ENCODE measurements at places on chromosomes 12 and 14. TPM values are rescaled to one million over a fixed set of nuclear protein-coding genes. Genes with fewer than 3 reads are reported as not detected.

HOXC13 gene
- polyA plus RNA-seq: not detected

EPYC gene
- not detected for polyA plus RNA-seq

MOK gene
- polyA plus RNA-seq: 24.8 TPM

TEX22 gene
- 3.7 TPM for polyA plus RNA-seq

TAS2R8 gene
- polyA plus RNA-seq: not detected

KRT3 gene
- not detected for polyA plus RNA-seq

DNA sequence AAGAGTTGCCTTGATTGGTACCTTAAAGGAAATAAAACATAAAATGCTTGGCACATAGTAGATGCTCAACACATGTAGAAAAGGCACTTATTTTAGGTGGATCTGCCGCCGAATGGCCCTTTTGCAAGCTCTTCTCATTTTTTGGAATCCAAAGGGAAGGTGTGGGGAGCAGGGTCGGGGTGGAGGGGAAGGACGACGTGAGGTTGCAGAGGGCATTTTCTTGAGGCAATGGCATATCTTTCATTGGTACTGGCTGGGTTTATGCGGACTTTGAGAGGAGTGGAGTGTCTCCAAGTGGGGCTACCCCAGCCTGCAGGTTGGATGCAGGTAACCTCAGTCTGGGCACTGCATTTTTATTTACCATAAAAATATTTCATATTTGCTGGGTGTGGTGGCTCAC is 8.1 kb downstream of the RTL1 start:
- no peak for DNase-seq

DNA sequence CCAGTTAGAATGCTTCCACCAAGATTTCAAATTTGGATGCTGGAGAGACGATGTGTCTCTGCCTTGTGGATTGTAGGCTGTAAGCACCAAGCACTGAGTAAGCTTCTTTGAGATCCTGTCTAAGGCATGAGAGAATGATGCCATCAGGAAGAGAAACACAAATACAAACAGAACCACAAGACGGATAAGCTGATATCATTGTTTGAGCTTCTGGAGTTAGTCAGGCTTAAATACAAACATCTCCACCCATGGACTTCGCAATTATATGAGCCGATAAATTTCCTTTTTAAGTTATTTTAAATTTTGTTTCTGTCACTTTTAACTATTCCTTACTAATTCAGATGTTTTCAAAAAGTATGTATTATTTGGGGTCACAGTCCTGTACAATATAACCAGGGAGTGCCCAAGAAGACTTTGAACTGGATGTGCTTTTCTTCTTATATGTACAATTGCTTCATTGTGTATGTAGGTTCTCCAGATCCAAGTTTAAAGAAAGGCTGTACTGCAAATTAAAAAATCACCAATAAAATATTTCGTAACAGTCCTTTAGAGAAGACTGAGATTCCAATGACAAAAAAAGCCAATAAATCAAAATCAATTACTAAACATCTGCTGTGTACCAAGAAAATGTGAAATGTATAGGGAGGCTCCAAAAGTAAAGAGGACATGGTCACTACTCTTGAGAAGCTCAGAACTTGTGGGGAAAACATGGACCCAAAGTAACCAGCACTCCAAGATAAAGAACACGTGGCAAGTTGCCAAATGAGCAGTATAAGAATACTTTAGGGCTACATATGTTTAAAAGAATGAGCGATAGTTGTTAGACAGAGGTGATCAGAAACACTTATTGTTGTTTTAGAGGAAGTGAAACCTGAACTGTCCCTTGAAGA is 274.1 kb downstream of the ADAMTS20 start:
- no peak for DNase-seq

GRCh38 chr14:54792288-54792687 is 110.3 kb downstream of the GCH1 start:
- no peak for DNase-seq

DNA sequence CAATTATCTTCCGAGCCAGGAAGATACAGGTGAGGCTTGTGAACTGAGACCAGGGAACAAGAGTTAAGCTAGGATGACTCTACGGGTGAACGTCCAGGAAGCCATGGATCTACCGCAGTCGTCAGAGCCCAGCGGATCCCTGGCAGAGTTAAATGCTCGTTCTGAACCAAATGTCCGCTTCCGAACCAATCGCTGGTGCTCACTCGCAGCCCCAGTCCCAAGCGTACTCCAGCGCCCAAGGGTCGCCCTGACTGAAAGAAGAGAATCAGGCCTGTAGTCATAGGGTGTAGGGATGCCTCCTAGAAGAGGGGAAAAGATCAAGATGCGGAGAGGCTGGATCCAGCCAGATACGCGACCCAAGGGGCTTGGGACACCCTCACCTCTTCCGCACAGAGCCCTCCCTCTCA is 283 bp downstream of the VIPAS39 start:
- no peak for DNase-seq

GRCh38 chr14:89280600-89280999 is 136.4 kb downstream of the FOXN3 start:
- no peak for DNase-seq

- no peak for DNase-seq
These were observed 41.6 kb downstream of the SFSWAP start for GRCh38 chr12:131752451-131752850.

GRCh38 chr12:88362439-88362838 is 217.8 kb downstream of the KITLG start:
- no peak for DNase-seq

DNA sequence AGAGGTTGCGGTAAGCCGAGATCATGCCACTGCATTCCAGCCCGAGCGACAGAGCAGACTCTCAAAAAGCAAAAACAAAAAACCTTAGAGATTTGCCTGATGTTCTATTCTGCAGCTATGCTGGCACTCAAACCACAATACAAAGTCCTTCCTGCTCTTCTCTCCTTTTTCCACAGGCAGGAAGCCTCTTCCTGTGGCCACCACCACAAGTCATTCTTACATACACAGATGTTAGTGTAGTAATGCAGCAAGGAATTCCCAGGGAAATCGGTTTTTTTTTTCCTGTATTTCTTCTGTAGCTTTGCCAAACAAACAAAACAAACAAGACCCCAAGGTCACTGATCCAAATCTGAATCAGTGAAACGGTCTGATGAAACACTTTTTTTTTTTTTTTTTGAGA is 104.3 kb downstream of the FIGNL2 start:
- DNase-seq: no peak

GRCh38 chr14:21917699-21918436 is 244.2 kb upstream of the OR4E1 start:
- DNase-seq: peak; percentile 25

DNA sequence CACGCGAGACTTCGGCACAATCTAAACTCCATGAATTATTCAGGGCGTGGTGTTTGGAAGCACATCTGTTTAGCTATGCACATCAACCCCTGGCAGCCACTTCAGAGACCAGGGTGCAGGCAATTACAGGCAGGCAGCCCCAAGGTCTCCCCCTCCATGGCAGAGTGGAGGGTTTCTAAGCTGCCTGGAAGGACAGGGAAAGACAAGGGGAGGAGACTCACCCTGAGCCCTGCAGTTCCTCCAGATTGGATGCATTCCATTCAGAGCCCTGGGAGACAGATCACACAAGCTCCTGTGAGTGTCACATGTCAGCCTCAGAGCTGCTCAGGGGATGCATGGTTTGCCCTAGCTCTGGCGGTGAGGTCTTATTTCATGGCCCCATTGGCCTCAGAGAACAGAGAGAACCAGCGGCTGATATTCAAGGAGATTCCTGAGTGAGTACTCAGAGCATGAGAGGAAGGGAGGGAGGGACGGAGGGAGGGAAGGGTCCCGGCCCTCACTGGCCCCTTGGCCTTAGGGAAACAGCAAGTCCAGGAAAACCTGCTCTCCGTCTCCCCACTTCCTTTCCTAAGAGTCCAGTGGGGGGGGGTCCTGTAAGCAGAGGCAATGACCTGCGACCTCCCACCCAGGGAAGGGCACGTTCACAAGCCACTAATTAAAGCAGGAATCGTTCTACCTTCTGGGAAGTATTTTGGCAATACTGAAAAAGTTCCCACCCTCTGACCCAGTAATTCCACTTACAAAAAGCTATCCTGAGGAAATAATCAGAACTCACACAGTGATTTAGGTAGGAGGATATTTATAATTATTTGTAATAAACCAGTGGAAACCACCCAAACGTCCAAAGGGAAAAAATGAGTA is 55.1 kb downstream of the SSH1 start:
- DNase-seq: no peak

GRCh38 chr14:103910262-103910935 is 17.9 kb upstream of the TDRD9 start:
- DNase-seq: peak; percentile 84

DNA sequence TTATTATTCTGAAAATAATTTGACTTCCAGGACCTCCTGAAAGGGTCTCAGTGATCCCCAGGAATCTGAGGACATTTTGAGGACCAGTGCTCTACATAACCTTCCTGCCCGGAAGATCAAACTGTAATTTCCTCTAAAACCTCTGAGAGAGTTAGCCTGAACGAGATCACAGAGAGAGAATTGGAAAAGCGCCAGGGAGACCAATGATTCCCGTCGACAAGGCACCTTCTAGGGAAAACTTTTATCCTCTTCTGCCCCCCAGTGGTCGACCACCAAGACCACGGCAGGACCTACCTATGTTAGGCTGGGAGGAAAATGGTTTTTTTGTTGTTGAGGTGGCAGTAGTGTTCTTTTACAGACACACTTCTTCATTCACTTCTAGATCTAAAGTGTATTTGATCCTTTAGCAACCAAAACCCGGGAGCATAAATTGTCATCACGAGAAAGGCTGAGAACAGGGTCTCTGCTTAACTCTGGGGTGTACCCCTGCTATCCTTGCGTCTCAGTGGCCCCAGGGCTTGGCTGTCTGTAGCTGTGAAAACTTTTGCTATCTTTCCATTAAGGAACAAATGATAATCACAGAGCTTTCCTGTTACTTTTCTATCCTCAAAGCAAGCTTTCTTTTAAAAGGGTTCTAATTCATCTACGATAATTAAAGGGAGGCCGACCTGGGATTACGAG is 62.9 kb upstream of the NID2 start:
- DNase-seq: peak; percentile 93

- DNase-seq: no peak
These were observed 183.4 kb downstream of the TTC7B start for GRCh38 chr14:90632871-90633270.

DNA sequence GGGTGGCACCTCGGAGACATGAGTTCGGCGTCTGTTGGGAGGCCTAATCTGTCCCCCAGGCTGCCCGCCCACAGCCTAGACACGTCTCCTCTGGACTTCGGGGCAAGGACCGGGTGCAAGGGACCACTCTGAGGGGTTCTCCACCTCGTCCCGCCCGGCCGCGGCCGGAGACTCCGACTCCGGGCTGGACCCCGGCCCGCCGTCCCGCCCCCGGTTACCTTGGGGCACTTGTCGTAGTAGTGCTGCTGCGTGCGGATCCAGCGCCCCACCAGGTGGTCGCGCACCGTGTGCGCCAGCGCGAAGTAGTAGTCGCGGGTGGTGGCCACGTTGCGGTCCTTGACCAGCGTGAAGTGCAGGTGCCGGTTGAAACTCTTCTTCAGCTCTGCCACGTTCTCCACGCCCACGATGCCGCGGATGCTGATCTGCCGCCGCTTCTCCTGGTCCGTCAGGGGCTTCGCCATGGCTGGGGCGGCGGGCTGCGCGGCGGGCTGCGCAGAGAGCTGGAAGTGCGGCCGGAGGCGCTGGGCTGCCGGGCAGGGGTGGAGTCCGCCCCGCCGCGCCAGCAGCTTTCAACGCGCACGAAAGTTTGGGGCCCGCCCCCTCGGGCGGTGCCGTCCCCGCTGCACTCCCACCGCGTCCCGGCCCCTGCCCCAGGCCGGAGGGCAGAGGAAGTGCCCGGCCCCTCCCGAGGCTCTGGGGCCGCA is at the start of gene PYGL:
Gene PYGL, minus strand, starts transcription at position 541 of the 704 bp plus-strand sequence. Its CDS starts 80 bp downstream, at position 461.
- no peak for DNase-seq

- no peak for DNase-seq
These were observed 48.8 kb upstream of the PAPLN start for GRCh38 chr14:73188501-73188911.

DNA sequence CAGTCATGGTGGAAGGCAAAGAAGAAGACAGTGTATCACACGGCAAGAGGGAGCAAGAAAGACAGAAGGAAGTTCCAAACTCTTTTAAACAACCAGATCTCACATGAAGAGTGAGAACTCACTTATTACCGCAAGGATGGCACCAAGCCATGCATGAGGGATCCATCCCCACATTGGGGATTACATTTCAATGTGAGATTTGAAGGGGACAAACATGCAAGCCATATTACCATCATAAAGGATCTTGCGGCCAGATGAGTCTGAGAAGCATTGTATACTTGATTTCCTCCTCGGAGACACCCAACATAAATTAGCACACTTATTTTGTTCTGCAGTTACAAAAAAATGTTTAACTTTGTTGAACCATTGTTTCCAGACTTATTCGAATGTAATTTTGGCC is 66.5 kb downstream of the TBK1 start:
- no peak for DNase-seq

DNA sequence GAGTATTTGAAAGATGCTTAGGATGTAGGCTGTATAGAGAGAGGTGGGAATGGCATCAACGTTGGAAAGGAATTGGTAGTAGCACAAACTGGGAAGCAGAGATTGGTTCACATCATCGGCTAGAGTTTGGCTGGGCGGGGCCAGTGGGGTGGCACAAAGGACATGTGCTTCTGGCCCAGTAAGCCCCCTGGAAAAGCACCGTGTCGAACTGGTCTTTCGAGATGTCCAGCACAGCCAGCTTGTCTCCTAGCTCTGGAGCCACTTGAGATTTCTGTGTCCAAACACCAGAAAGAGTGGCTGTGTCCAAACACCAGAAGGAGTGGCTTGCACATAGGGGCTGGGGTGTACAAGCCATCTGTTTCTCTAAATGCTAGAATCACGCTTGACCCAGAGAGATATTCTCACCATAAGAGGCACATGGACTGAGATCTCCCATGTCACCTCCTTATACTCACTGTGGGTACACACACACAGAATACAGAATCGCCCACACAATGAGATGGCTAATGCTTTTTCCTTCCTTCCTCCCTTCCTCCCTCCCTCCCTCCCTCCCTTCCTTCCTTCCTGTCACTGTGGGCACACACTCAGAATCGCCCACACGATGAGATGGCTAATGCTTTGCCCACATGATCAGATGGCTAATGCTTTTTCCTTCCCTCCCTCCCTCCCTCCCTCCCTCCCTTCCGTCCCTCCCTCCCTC is 41.8 kb upstream of the KCNK13 start:
- DNase-seq: no peak

DNA sequence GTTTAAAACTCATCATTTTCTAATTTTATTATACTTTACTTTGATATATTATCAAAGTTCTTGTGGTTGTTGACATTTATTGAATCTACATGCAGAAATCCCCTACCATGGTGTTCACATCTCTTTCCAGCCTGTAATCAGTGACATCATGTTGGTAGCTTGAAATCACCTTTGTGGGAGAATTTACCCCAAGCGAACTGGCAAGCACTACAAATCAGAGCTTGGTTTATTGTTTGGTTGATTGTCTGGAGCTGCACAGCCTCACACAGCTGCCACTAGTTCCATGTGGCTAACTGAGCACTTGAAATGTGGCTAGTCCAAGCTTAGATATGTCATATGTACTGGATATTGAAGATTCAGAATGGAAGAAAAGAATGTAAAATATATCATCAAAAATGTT is 15.4 kb upstream of the KRT5 start:
- no peak for DNase-seq

GRCh38 chr12:115349711-115350110 is 665.7 kb upstream of the TBX3 start:
- no peak for DNase-seq
